ENCODE measurements at places on chromosomes 12 and 14.

- no peak for DNase-seq
Observed at GRCh38 chr14:105855246-105855892, 329.0 kb downstream of the TMEM121 start.

DNA sequence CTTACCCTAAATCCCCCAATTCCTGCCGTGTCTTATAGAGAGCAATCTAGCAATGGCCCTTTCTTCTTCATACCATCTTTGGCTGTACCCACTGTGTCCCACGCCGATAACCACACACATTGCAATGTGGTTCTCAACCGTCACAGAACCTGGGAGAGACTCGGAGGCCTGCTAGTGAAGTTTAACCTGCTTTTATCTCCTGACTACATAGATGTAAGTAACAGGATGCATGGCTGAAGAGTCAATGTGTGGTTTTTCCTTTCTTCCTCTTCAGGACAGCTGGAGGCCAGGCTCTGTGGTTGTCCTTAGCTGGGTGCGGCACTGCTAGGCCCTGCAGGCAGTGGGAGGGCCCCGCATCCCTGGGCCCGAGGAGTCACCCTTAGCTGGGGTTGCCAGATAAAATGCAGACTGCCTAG is 51.3 kb downstream of the ZNF664 start:
- DNase-seq: no peak

- peak; percentile 92 for DNase-seq
Observed at GRCh38 chr12:57896434-57897201, 44.7 kb upstream of the ATP23 start.

GRCh38 chr14:67926821-67927220 is 107.2 kb downstream of the RAD51B start:
- DNase-seq: no peak

DNA sequence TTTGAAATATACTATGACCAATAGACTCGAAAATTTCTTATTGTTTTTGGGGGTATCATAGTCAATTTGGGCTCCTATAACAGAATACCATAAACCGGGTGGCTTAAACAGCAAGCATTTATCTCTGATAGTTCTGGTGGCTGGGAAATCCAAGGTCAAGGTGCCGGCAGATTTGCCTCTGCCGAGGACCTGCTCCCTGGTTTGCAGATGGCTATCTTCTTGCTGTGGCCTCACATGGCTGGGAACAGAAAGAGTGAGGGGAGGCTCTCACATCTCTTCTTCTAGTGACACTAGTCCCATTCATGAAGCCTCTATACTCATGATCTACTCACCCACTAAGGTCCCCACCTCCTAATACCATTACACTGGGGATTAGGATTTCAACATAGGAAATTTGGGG is 70.7 kb downstream of the BORCS5 start:
- no peak for DNase-seq

DNA sequence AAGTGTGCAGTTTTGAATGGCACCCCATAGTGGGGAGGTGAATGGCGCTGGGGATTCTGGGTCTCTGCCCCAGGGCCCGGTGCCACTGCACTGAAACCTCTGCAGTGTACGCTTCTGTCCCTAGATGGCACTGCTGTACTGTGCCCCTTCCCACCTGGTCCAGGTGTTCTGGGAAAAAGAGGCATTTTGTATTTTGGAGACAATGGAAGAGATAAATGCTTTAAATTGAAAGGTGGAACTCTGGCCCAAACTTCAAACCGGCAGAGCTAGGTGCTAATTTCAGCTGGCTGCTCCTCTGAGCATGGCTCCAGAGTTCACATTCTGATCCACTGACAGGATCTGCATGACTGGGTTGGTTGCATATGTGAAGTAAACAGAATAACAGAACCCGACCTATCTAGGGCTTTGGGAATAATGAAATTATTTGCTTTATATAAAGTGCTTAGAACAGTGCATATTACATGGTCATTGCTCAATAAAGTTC is 52.2 kb downstream of the KRT80 start:
- no peak for DNase-seq

DNA sequence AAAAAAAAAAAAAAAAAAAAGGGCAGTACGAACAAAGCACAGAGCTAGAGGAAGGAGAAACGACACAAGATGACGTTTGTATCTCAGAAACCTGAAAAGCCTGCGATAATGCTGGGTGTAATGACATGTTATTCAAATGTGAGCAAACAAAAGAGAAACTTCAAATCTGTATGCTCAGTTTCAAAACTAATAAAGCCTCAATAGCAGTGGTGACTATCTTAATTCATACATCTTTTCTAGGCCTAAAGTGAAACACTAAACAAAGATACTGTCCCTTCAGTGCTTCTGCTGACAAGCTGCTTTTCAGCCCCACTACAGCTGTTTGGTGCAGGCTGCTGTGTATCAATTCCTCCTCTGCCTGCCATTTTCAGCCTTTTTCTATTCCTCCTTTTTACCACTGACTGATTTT is 15.8 kb downstream of the ITPR2 start:
- no peak for DNase-seq

DNA sequence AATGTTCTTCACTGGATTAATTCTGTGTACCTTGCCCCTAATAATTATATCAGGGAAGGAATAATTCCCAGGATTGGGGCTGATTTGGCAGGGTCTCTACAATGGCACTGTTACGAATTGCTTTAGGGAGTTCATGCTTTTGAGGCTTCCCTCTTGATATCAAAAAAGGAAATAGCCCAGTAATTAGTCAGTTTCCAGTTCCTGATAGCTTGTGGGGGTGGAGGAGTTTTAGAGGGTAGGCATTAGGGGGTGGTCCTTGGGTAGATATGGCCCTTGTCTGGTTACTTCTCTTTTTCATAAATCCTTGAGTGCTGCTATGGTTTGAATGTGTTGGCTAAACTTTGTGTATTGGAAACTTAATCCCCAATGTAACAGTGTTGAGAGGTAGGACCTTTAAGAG is 6.1 kb upstream of the SRSF5 start:
- DNase-seq: no peak

DNA sequence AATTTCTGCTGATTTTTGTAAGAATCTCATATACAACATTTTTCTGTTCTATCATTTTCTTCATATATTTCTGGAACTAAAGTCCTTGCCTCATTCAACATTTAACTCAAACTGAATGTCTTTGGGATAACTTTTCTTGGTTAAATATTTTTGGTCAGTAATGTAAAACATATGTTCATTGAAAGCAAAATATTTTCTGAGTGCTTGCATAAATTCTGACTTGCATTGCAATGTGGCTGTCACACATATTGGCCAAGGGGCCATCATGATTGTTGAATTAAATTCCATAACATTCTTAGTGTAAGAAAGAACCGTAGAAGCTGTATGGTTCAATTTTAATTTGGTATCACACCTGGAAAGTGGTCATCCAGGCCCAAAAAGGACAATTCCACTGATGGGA is 369.4 kb downstream of the GALC start:
- DNase-seq: no peak

DNA sequence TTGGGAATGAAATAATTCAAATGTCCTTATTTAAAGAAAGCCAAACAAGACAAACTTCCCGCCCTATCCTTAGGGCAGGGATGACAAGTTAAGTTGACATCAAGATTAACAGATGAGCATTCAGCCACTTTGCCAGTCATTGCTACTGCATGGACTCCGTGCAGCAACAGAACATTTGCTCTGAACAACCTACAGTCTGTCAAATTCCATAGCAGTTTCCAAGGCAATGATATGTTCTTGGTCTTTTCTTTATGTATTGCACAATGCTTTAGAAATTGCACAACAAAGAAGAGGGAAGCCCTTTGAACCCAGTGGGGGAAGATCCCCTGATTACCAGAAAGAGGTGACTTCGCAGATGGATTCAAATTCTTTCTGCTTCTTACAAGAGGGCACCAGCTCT is 269.8 kb downstream of the BCAT1 start:
- DNase-seq: no peak

All from GOT3 (cell line).